ENCODE measurements at places on chromosomes 2 and 18. TPM values are rescaled to one million over a fixed set of nuclear protein-coding genes. Genes with fewer than 3 reads are reported as not detected.

GRCh38 chr2:19683556-19683955, 218.2 kb downstream of the TTC32 start:
- H3K36me3 ChIP-seq: no peaks in the 10 kb centered on the region
- H3K27me3 ChIP-seq: no peaks in the 10 kb centered on the region
- H3K4me3 ChIP-seq: no peak overlapping the region
- DNase-seq: no peak
- no peaks in the 10 kb centered on the region for H3K4me1 ChIP-seq
- no peak overlapping the region for H3K27ac ChIP-seq

GRCh38 chr2:237327175-237327950, 86.6 kb downstream of the COL6A3 start:
- no peaks in the 10 kb centered on the region for H3K27me3 ChIP-seq
- no peaks in the 10 kb centered on the region for H3K36me3 ChIP-seq
- H3K27ac ChIP-seq: no peak overlapping the region
- no peak overlapping the region for H3K4me3 ChIP-seq
- DNase-seq: no peak

- no peak for DNase-seq
- no peak overlapping the region for H3K4me3 ChIP-seq
- H3K4me1 ChIP-seq: no peaks in the 10 kb centered on the region
Measured at GRCh38 chr2:88201811-88202169, 31.6 kb downstream of the THNSL2 start.

DNA sequence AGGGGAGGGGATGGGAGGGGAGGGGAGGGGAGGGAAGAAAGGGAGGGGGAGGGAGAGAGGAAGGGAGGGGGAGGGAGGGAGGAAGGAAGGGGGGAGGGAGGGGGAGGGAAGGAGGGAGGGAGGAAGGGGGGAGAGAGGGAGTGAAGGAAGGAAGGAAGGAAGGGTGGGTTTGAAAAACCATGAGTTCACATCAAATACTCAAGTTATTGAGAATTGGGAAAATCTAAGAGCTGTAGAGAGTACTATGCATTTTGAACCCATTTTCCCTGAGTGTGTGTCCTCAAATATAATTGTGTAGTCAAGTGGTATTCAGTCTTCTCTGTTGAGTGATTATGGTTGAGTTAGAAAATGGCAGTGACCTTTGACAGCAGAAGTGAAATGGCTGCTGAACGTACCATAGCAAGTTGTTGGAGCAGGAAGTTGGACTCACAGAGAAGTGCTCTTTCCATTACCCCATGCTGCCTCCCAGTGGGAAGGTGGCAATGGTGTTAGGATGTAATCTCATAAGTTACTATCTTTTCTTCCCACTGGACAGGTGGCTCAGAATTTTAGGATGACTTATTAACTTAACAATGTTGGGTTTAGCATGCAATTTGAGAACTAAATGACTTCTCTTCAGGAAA, 214.6 kb downstream of the SETBP1 start:
- peak; percentile 73 for DNase-seq
- H3K27me3 ChIP-seq: peaks cover 6% of the 10 kb centered on the region
- peaks cover 41% of the 10 kb centered on the region for H3K4me1 ChIP-seq
- peak overlapping the region; percentile 53 for H3K27ac ChIP-seq
- no peak overlapping the region for H3K4me3 ChIP-seq
- H3K36me3 ChIP-seq: peaks cover 14% of the 10 kb centered on the region

- H3K27me3 ChIP-seq: peaks cover 27% of the 10 kb centered on the region
- H3K27ac ChIP-seq: no peak overlapping the region
- no peaks in the 10 kb centered on the region for H3K36me3 ChIP-seq
- DNase-seq: no peak
Measured at GRCh38 chr2:181954538-181954883, 31.1 kb upstream of the PPP1R1C start.

- no peaks in the 10 kb centered on the region for H3K36me3 ChIP-seq
- H3K27me3 ChIP-seq: no peaks in the 10 kb centered on the region
- no peak overlapping the region for H3K27ac ChIP-seq
- no peak overlapping the region for H3K4me3 ChIP-seq
Measured at GRCh38 chr2:174027956-174028355, 62.8 kb upstream of the SP3 start.

DNA sequence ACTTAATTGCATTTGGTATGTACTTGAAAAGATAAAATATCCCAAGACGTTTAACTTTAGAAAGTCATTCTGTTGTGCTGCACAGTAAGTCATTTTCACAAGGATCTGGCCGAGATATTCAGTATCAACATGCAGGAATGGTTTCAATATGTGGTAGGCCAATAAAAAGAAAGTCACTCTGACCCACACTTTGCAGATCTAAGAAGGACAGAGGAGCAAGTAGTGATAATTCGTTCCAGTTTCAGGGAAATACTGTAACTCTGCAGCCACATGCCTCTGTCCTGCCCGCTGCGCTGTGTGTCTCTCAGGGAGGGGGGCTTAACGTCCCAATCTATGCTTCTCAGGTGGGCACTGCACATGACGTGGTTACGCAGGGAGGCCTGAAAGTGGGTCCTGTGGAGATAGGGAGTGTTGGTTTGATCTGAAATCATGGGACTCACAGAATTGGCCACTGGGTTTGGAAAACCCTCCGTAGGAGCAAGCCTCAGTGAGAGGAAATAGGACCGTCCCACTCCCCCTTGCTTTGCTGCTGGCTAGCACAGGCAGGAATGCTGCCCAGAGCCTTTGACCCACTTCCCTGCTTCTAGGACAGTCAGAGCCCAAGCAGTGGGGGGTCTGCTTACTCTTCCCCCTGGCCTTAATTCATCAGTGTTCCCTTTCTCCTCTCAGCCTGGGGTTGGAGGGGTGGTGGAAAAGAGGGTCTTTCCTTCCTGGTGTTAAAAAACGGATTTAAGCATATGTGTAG, 314.7 kb upstream of the SPRED2 start:
- no peak overlapping the region for H3K4me3 ChIP-seq
- DNase-seq: no peak
- no peak overlapping the region for H3K27ac ChIP-seq
- no peaks in the 10 kb centered on the region for H3K36me3 ChIP-seq

DNA sequence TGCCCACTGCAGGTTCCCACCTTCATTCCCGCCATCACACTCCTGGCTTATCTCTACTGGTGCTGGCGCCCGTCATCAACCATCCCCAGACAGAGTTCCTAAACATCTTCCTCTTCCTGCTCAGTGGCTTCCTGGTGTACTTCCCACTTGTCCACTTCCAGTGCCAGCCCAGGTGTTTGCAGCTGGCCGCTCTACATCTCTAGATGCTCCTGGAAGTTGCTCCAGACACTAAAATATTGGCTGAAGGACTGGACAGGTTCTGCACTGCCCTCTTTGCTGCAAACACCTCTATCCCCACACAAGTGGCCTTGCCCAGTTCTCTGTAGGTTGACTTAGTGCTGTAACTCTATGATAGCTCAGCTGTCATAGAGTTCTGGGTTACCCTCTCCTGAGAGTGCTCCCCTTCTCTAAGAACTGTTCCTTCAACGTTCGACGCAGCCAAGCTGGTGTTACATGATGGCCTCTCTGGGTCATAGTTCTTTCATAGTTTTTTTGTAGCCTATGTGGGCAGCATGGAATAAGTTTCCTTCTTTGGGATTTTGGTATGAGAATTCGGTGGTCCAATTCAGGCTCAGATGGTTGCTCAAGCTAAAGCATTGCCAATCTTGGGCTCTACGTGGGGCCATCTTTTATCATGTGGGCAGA, 45.8 kb upstream of the PUM2 start:
- DNase-seq: no peak
- no peak overlapping the region for H3K4me3 ChIP-seq
- peaks cover 19% of the 10 kb centered on the region for H3K27me3 ChIP-seq
- no peaks in the 10 kb centered on the region for H3K4me1 ChIP-seq
- H3K27ac ChIP-seq: no peak overlapping the region

GREB1L gene
- total RNA-seq: not detected

AGAP1 gene
- 2.3 TPM for total RNA-seq

COL4A3 gene
- not detected for total RNA-seq

ALK gene
- total RNA-seq: not detected

All from activated CD4-positive, alpha-beta T cell treated with anti-CD3 and anti-CD28 coated beads, Interleukin-2, amount 10 ng/mL, durations not matched to agents 24 days and 14 days (primary cell).